ENCODE measurements at places on chromosomes 3 and 15.
A peak's percentile ranks its signal among the peaks of the same experiment; 100 is the strongest.

DNA sequence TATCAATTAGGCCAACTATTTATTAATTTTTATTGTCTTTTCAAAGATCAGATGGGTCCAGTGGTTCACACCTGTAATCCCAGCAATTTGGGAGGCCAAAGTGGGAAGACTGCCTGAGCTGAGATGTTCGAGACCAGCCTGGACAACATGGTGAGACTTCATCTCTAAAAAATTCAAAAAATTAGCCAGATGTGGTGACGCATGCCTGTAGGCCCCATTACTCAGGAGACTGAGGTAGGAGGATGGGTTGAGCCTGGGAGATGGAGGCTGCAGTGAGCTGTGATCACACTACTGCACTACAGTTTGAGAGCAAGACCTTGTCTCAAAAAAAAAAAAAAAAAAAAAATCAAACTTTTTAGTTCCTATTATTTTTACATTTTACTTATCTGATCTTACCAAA, 8.2 kb downstream of the AP3S2 start:
- DNase-seq: no peak

DNA sequence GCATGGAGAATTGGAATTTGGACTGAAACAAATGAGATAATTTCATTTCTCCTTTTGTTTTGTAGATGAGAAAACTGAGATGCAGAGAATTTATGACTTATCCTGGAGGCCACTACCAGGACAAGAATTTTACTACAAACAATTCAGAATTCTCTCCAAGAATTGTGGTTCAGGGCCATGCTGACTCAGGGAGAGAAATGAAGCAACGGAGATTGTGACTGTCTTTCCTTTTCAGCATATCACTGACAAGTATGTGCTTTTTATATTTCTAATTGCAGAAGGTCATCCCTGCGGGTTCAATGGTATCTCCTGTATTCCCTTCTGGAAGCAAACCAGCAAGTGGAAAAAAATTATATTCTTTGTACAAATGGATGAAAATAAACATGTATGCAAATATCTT, 170.8 kb upstream of the MITF start:
- peak; percentile 21 for DNase-seq

- DNase-seq: no peak
Observed at GRCh38 chr3:195768831-195769303, 42.9 kb downstream of the MUC4 start.

GRCh38 chr3:4061195-4061594, 242.0 kb upstream of the SETMAR start:
- DNase-seq: no peak

GRCh38 chr3:58772462-58772861, 105.9 kb upstream of the FAM3D start:
- no peak for DNase-seq

Data from AG09309 (cell line).